ENCODE measurements at places on chromosomes 4 and X. TPM values are rescaled to one million over a fixed set of nuclear protein-coding genes. Genes with fewer than 3 reads are reported as not detected.

The TMPRSS11E gene
- total RNA-seq, result not detected

The HMGB3 gene
- total RNA-seq, result 0.58 TPM

The NSG1 gene
- 68.0 TPM for total RNA-seq

The ENPEP gene
- total RNA-seq, result not detected

The TRMT2B gene
- total RNA-seq, result 53.9 TPM

The SMR3B gene
- total RNA-seq, result not detected

The RGN gene
- total RNA-seq, result not detected

The CHRNA9 gene
- 0.73 TPM for total RNA-seq

The HEPH gene
- not detected for total RNA-seq

The GAGE2A gene
- not detected for total RNA-seq

The FGB gene
- not detected for total RNA-seq

The RAB40A gene
- not detected for total RNA-seq

The SRPX gene
- not detected for total RNA-seq

The YY2 gene
- total RNA-seq, result 2.1 TPM

The GC gene
- not detected for total RNA-seq

The ADRA2C gene
- total RNA-seq, result not detected

The IL1RAPL2 gene
- total RNA-seq, result not detected

The ENPP6 gene
- total RNA-seq, result not detected

The DOK7 gene
- total RNA-seq, result not detected

The PAGE3 gene
- not detected for total RNA-seq

The SPANXD gene
- total RNA-seq, result not detected

The UVSSA gene
- 39.5 TPM for total RNA-seq

The TLR3 gene
- total RNA-seq, result 0.36 TPM

The HS3ST1 gene
- total RNA-seq, result 0.86 TPM

The AREG gene
- total RNA-seq, result 0.47 TPM

The GNRHR gene
- total RNA-seq, result not detected

The FAM241A gene
- total RNA-seq, result 3.7 TPM

The CCDC149 gene
- total RNA-seq, result 0.21 TPM

The MAB21L2 gene
- not detected for total RNA-seq

The KIT gene
- 0.08 TPM for total RNA-seq

The SYTL4 gene
- not detected for total RNA-seq

The OPRPN gene
- not detected for total RNA-seq

The LNX1 gene
- total RNA-seq, result not detected

Data from naive thymus-derived CD8-positive, alpha-beta T cell (primary cell).